ENCODE measurements at places on chromosomes 6 and 20.

- no peak for DNase-seq
Measured at GRCh38 chr20:35314816-35315631, 22.8 kb upstream of the FAM83C start.

DNA sequence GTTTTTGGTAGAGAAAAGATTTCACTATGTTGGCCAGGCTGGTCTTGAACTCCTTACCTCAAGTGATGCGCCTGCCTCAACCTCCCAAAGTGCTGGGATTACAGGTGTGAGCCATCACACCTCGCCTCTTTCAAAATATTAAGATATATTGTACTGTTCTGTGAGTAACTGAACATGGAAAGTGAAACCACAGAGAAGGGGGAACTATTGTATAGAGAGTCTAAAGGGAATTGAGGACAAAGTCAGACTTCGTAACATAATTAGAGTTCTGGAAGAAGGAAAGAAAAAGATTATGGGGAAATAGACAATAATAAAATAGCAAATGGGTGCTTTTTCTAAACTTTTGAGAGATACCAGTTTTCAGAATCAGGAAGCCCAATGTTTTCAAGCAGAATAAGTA is 17.4 kb upstream of the AKAP7 start:
- no peak for DNase-seq

GRCh38 chr6:119241111-119241465 is 108.5 kb downstream of the MAN1A1 start:
- no peak for DNase-seq

DNA sequence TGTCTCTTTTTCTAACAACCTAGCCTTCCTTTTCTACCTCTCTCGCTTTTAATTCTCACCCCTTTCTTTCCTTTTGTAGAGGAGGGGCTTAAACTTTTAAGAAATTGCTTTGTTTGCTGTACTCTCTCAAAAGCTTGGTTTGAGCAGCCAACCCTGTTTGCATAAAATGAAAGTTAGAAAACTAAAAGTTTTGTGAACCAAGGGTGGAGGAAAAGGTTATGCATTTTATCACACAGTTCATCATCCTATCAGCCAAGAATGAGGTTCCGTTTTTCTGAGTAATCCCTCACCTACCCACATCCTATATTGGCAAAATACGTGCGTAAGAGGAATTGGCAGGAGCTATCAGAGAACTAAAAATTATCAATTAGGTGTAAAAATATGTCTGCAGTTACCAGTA is 42.8 kb upstream of the LOC128125822 start:
- no peak for DNase-seq

- no peak for DNase-seq
Measured at GRCh38 chr20:19785983-19786285, 27.9 kb downstream of the RIN2 start.

GRCh38 chr20:36092398-36093024 is 62.0 kb upstream of the EPB41L1 start:
- DNase-seq = no peak

DNA sequence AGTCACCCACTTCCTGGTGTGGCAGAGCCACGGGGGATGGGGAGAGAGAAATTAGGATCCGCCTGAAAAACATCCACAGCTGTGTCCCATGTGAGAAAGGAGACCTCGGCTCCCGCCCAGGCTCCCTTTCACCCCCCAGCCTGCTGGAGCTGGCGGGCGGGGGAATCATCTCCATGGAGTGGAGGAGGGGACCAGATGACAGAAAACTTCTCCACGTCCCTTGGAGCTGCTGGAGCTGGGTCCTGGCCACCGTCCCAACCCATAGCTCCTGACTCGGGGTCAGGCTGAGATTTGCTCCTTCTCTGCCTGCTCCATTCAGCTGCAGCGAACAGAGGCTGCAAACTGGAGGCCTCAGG is 113.8 kb downstream of the CEBPB start:
- DNase-seq = no peak

DNA sequence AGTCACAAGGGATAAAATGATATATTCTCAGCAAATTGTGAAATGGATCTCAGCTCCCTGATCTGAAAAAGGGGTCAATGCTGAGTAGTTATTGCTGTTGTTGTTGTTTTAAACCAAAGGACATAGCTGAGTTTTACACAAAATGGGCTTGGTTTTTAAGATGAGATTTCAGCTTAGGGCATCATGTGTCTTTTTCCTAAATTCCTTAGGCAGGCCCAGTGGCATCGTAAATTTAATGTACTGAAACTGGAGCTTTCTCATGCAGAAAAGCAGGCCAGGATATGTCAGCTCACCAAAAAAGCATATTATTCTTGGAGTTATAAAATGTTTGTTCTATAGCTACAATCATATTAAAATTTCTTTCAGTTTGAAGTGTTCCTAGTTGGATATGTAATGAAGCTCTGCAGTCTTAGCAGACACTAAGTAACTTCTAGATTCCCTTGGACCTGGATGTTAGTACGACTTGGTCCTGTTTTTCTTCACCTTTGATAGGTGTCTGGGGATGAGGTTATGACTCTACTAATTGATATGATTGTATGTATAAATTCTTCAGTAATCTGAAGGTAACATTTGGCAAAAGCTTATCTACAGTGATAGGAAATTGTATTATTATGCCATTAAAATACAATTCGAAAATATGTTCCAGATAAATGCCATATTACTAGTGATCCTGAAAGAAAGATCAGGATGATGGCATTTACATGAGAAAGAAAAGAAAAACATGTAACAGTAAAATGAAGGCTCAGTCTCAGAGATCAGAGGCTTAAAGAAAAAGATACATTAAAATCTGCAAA is 663.3 kb downstream of the RFPL4B start:
- no peak for DNase-seq

DNA sequence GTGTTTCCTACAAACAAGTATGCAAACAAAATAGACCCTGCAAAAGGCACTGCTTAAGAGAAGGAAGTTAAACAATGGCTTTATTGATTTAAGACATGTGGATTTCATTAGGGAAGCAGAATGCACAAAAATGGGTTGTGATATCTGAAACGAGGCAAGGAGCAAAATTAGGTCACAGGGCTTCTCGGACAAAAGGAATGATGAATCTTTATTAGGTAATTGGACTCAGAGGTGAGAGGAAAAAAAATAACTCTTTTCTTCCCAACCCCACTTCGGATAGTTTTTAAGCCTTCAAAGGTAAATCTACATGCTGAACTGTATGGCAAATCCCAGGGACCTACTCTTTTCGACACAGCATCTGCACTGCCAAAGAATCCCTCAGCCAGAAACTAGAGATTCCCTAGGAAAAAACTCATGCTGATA is 183.0 kb upstream of the TAB2 start:
- DNase-seq = no peak

DNA sequence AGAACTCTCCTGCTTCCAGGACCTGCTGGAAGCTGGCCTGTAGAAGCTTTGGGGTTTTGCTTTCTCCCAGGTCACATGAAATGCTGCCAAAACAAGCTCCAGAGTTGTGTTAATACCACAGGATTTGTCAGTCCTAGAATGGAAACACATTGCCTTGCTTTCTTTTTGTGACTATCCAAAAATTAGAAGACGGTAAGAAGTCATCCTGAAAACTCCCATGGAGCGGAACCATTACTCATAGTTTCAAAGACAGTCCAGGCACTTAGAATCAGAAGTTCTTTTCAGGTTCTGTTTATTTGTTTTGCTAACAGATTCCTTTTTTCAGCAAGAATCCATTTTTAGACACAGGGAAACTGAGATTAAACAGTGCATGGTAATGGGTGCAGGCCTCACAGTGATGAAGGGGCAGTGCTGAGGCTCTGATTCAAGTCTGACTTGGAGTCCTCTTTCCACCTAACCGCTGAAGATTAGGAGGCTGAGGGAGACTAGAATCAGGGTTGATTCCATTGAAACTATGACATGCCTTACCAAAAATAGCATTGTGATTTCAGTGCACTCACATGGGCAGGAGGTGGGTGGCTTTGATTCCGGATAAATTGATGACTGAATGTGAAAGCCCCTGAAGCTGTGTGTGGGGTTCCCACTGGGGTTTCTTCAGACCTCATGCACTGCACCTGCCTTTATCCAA is 72.2 kb upstream of the NAA20 start:
- DNase-seq = no peak

GRCh38 chr6:115287467-115287866 is 773.2 kb downstream of the FRK start:
- DNase-seq = no peak

DNA sequence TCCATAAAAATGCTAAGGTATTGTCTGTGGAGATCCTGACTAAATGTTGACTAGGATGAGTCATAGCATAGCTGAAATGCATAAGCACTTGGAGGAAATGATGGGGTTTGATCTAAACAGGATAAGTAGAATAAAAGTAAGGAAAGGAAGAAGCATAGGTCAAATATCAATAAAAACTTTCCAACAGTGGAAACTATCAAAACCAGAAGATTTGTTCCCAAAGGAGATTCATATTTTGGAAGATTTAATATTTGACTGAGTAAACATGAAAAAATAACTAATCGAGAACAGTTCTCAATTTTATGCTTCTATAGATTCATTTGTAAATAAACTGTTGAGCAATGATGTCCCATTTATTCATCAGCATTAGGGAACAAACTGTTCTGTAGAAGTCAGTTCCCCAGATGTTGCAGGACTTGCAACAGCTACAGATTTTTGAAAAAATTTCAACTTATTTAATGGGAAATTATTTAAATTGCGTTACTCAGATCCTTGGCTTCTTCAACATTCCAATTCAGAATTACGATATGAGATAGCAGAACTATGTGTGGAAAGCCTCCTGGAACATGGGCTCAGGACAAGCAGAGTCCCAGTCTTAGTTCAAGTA is 133.7 kb upstream of the TBX18 start:
- DNase-seq = no peak

GRCh38 chr6:133128191-133128590 is 113.0 kb upstream of the EYA4 start:
- no peak for DNase-seq

DNA sequence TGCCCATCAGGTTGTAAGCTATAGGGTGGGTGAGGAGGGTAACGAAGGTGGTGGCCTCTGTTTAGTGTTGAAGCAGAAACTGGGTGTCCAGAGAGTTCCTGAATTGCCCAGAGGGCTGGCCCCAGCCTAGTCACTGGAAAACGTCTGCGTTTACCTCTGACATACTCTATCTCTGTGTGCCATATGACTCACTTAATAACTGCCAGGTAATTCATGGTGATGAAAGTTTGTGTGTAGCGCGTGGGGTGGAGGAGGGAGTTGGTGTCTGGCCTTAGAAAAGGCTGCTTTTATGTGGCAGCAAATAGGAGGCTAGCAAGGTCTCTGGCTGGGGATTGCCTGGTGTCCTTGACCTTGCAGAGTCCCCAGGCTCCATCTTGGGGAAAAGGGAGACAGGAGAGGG is 47.3 kb downstream of the SLC35D3 start:
- no peak for DNase-seq

- DNase-seq = no peak
Measured at GRCh38 chr6:145534989-145535388, 200.3 kb downstream of the EPM2A start.

GRCh38 chr20:51148941-51149340 is 126.0 kb upstream of the KCNG1 start:
- DNase-seq = no peak

GRCh38 chr20:58141496-58141895 is 87.0 kb downstream of the ANKRD60 start:
- peak; percentile 54 for DNase-seq

DNA sequence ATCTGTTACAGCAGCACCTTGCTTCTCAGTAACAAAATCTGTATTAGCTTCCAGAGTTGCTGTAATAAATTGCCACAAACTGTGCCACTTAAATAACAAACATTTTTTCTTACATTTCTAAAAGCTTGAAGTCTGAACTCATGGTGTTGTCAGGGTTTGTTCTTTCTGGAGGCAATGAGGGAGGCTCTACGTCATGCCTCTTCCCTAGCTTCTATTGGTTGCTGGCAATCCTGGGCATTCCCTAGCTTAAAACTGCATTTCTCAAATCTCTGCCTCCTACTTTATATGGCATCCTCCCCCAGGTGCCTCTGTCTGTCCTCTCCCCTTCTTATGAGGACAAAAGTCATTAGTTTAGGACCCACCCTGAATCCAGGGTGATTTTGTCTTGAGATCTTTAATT is 41.6 kb upstream of the TMEM244 start:
- no peak for DNase-seq

DNA sequence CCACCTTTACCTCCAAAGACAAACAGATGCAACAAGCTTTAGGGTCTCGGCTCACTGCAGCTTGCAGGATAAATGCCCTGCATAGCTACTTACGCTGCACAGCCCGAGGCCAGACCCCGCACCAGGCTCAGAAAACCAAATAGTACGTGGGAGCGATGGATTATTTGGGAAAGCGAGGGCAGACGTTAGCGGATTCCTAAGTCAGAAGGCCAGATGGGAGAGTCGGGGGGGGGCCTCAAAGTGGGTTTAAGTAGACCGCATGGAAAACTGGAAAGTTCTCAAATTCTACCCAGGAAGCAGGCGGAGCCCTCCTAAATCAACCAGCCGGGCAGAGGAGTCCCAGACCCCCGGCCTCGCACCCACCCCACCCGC is 382 bp downstream of the SFT2D1 start:
- no peak for DNase-seq

- no peak for DNase-seq
Measured at GRCh38 chr20:50819349-50819748, 24.5 kb downstream of the BCAS4 start.

GRCh38 chr6:30670760-30671527 is 1.9 kb downstream of the DHX16 start:
- DNase-seq = no peak

All from hypothalamus (tissue), 51 donors.